Stimulated activated CD8-positive, alpha-beta memory T cell treated with anti-CD3 and anti-CD28 coated beads, Interleukin-7, amount 100 ng/mL, for 1 hour (primary cell): ENCODE measurements at places on chromosomes 4 and X.

GRCh38 chr4:118888666-118889311, at the start of gene SYNPO2:
SYNPO2 (plus strand) TSS chr4:118888854; CDS start chr4:118889037, 183 bp downstream.
- no peak for DNase-seq

DNA sequence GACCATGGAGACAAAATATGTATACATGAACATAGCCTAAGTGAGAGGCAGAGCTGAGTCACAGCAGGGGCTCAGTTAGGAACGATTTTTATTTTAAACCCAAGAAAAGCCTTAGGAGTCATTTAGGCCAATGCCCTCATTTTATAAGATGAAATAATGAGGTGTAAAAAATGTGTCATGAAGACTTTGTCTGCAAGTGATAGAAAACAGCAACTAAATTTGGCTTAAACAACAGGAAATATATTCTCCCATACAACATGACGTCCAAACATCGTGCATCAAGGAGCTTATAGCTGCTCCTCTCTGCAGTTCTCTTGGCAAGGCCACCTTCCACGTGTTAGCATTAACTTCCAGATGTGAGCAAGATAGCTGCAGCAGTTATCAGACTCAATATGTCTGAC, 16.8 kb downstream of the SCFD2 start:
- no peak for DNase-seq

GRCh38 chrX:153922932-153923857, 2.9 kb downstream of the ARHGAP4 start:
- no peak for DNase-seq

- DNase-seq: no peak
Observed at GRCh38 chrX:11103006-11103405, 8.1 kb upstream of the HCCS start.

GRCh38 chr4:8503801-8504200, 63.2 kb downstream of the TRMT44 start:
- no peak for DNase-seq

DNA sequence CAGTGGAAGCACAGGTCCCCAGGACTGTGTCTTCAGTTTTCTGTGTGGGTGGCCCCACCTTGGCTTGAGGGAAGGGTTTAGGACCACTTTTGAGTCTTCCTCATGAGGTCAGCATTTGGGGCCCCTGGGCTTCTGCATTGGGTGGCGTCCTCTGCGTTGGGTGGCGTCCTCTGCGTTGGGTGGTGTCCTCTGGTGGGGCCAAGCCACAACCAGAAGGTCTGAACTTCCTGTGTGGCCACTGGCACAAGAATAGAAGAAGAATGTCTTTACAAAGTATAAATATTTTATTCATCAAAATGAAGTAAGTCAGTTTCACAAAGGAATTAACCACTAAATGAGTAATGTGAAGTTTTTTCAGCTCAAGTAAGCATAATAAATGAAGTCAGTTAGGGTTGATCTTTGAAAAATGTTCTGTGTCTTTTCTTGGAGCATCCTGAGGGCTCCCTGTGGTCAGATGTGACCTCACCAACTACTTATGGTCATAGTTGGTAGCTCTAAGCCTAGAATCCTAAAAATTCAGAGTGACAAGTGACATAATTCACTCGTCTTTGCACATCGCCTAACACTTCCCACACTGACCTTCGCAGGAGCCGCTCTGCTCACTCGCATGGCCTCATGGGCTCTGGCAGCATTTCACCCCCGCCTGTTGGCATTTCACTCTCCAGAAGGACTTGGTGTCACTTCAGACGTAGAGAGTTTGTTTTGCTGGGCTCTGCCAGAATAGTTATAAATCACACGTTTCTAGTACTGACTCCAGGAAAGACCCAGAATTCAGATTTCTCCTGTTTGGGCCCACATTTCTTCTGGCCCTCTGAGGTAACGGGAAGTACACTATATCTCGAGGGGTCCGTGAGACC, 39.0 kb upstream of the HGFAC start:
- no peak for DNase-seq

GRCh38 chr4:136934601-136935000, 597.7 kb downstream of the PCDH18 start:
- DNase-seq: no peak

GRCh38 chr4:128353791-128354190, 66.2 kb upstream of the PGRMC2 start:
- DNase-seq: no peak

DNA sequence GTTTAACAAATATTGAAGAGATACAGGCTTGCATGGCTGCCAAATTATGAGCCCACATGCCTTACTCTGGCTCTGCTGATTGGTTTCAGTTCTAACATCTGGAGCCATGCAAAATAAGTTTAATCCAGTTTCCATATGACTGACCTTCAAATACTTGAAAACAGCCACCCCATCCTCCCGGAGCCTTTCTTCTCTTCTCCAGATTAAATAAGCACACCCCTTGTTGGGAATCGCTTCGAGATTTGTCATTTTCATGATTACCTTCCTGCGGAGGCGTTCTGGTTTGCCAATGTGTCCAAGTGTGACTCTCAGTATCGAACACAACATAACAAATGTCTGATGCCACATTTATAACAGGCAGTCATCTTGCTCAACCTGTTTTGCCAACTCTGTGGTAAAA, 101.6 kb upstream of the JADE1 start:
- no peak for DNase-seq

DNA sequence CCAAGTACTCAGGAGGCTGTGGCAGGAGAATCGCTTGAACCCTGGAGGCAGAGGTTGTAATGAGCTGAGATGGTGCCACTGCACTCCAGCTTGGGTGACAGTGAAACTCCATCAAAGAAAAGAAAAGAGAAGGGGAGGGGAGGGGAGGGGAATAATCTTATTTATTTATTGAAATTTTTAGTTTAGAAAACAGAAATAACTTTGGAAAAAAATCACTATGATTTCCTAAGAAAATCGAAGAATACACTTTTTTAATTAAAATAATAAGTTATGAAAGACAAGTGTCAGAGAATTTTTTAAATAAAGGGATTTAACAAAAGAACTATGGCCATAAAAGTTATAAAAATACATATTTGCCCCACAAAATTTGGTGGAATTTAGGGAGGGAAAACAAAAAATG, 836.9 kb upstream of the HS3ST1 start:
- no peak for DNase-seq

DNA sequence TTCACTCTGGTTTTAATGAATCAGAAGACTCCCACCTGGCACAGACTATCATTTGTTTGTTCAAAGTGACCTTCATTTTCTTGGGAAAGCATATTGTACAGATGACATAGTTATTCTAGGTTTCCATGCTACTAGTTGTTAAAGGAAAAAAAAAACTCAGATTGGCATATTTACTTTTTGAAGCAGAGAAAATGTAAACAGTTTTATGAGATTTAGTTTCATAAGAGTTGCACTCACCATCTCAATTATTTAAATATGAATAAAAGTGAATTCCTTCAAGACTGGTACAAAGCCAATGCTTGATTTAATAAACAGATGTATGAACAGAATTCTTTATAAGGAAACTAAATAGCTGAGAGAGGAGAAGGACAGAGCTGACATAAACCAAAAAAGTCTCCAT, 280.3 kb upstream of the UGT8 start:
- DNase-seq: no peak

DNA sequence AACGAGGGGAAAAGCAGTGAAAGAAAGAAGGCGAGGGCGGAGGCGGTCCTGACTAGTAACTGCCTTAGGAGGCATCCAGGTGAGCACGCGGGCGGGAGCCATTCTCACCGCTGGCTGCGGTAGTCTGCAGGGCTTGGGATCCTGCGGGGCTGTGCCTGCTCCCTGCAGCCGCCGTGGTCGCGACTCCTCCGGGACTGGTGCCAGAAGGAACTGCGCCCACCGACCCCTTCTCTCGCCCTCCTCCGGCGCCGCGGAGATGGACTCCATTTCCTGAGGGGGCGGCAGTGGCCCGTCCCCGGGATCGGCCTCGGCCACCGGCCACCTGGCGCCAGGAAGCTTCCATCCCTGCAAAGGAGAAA, 543 bp downstream of the NFXL1 start:
- DNase-seq: no peak

DNA sequence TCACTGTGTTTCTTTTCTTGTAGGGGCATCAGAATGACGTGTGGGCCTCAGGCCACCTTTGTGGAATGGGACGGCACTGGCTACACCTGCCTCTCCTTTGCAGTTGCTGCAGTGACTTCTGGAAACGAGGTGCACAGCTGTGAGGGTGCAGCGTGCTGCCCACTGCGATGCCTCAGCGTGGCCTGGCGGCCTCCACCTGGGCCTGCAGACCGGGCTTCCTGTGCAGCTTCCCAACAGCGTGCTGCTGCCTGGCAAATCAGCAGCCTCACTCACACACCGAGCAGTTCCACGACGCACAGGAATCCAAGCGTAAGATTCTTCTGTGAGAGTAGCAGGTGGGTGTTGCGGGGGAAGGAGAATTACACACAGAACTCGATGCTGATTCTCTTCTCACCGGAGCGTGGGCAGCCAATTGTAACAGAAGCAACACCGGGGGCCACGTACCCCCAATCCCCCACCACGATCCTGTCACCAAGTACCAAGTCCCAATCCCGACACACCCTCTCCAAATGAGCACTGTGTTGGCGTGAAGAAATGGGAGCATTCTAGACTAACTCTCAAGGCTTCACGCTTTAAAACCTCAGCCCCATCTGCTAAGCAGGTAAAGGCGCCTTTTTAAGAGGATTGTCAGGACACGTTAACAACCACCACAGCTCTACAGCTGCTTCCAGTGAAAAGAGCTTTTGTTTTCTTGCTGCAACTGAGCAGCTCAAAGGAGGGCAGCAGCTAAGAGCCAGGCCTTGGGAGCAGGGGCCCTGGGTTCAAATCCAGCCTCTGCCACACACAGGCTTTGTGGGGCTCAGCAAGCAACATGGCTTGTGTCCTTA, 16.9 kb downstream of the WDR1 start:
- no peak for DNase-seq

- DNase-seq: no peak
Observed at GRCh38 chr4:62288808-62289541, 1088.8 kb downstream of the ADGRL3 start.

DNA sequence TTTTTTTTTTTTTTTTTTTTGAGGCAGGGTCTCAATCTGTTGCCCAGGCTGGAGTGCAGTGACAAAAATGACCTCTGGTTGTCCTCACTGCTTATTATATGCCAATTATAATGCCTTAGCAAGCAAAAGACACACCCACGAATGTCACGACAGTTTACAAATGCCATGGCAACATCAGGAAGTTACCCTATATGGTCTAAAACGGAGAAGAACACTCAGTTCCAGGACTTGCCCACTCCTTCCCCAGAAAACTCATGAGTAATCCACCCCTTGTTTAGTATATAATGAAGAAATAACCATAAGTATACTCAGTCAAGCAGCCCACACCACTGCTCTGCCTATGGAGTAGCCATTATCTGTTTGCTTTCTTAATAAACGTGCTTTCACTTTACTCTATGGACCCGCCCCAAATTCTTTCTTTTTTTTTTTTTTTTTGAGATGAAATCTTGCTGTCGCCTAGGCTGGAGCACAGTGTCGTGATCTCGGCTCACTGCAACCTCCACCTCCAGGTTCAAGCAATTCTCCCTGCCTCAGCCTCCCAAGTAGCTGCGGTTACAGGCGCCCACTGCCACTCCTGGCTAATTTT, 106.2 kb downstream of the SMIM20 start:
- no peak for DNase-seq

DNA sequence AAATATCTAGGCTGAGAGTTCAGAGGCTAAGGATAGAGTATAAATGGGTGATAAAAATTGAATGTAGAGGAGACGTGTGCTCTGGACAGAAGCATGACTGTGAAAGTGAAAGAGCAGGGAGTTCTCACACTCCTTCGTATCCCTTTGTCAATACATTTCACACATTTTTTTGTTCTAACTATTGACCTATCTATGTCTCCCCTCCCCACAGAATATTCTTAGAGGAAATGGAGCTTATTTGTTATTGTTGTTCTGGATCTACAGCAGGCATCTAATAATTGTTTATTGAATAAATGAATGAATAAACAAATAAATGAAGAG, 57.6 kb downstream of the ENPEP start:
- DNase-seq: no peak

DNA sequence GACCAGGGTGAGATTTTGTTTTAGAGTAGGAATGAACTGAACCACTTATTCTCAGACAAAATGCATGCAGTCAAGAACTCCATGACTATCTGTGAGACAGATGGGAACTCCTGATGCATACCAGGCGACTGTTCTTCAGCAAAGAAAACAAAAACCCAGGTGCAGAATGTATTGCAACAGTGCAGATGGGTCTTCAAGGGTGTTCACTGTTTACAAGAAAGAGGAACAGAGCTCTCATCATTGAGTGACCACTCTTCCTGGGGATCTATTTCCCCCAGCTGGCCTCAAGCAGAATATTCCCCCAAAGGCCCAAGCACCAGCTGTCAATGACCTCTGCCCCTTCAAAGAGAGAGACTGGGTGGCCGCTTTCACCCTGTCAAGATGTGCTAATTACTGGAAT, 39.7 kb upstream of the BMP3 start:
- no peak for DNase-seq

DNA sequence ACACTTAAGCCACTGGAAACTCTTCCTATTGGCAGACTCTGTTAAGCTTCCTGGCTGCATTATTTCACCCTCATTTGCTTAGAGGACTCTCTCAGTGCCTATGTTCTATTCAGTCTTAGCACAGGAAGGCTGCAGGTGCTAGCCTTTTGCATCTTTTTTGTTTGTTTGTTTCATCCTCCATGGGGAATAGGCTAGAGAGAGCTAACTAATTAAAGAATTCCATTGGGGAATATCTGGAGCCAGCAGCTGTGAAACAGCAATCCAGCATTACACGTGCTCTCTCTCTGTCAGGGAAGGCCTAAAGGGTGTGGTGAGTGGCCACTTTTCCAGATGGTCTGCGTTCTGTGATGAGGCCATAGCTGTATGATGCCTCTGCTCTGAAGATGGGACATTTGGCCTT, 633.6 kb downstream of the SPRY1 start:
- no peak for DNase-seq

DNA sequence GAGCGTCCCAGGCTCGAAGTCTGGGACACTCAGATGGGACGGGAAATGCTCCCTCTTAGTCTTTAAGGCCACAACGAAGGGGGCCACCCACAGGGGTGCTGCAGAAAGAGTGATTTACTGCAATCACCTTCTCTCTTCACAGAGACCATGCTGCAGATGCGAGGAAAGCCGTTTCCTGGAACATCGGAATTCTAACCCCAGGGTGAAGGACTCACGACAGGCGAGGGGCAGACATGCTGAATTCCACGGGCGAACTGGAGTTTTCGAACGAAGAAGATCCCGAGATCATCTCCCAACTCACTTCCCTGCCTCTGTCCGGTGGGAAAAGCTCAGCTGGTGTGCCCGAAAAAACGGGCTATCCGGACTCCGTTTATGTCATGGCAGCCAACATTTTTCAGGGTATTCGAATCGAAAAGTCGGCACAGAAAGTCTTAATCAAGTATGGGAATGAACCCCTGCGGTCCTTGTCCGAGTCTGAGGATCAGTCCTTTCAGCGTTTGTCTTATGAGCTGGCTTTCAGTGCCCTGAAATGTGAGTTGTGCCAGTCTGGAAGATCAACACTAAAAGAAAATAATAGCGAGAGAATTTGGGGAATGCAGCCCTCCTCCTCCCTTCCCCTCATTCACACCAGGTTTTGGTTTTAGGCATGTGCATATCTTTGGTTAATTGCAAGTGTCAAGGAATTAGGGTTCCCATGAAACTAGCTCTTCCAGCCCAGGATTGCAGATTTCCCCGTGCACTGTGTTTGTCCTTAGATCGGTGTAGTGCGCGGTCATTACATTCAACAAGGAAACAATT, 905 bp downstream of the NSUN7 start:
- DNase-seq: no peak

- DNase-seq: no peak
Observed at GRCh38 chr4:102819588-102820365, 7.6 kb downstream of the UBE2D3 start.

GRCh38 chr4:184950926-184951325, 67.4 kb upstream of the HELT start:
- DNase-seq: no peak

GRCh38 chr4:153233761-153234371, 29.6 kb downstream of the TRIM2 start:
- no peak for DNase-seq
